ENCODE measurements at places on chromosomes 16 and 17.

DNA sequence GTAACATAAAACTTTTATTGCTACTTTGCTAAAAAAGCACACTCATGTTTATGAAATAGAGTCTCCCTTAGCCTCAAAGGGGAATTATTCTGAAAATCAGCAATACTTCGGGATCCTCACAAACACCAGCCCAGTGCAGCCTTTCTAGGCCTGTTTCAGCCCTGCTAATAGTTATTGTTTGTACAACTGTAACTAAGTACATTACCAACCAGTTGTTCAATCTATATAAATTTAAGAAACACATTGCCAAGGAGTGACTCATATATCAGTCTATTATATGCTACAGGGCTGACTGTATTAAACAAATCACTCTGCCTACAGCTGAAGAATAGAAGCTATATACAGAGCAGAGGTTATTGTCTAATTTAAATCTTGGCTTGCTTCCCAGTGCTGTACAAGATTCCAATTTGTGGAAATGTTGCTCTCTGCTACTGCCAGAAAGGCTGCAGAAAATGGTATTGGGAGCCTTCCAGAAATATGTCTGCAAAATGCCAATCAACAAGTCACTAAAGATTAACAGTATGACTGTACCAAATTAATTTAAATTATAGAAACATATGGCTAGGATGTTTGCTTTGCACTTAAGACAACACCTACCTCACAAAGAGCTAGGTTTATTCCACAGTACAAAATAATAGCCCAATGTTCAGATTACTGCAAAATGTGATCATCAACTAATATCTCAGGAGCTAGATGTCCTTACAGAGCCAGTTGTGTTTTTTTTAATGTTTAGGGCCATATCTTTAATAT lies 49.7 kb downstream of the TOX3 start:
- no peak for DNase-seq

DNA sequence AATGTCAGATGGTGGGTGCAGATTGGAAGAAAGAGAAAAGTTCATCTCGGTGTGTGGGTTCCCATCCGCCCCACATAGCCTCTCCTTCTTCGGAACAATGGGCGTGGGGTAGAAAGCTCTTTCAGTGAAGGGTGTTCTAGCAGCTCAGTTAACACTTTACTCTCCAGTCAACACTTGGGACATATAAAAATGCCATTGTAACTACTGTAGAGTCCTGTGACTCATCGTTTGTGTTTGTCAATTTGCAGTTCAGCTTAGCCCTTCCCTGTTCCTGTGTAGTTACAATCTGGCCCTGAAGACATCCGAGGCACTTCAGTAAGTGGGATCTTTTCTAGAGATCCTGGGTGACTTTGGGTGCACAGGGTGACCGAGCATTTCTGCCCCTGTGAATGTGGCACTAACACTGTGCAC lies 11.5 kb upstream of the CLEC18C start:
- DNase-seq: no peak

DNA sequence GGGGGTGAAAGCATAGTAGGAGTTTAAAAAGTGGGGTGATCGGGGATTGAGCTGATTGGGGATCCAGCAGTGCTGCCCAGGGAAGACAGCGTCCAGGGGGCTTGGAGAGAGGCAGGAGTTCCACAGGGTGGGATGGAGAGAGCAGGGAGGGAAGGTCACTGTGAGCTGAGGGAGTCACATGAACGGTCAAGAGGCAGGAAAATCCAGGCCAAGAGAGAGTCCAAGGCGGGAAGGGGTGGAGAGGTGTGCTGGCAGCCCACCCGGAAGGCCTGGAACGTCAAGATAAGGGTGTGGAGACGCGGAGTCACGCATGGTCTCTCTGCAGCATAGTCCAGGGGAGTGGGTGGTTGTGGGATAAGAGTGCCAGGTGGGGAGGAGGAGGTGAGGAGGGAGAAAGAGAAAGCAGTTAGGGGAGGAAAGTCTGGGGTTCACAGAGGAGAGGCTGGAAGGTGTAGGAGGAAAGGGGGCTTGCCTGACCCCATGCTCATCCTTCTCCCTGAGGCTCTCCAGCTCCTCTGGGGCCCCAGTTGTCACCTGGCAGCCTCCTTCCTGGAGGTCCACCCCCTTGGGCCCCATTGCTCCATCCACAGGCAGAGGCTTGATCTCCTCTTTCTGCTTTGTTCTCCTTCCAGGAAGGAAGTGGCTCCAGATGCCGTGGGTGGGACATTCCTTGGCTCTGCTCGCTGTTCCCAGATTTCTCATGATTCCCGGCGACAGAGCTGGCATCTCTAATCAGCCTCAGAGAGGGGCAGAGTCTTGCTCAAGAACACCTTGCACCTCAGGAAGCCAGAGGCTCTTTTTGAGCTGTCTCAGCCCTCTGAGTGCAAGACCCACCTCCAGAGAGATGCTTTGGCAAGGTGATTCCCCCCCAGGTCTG lies 28.7 kb downstream of the CCR7 start:
- no peak for DNase-seq

GRCh38 chr16:2971985-2972784 lies 3.0 kb downstream of the PAQR4 start:
- no peak for DNase-seq

- DNase-seq: no peak
Observed at GRCh38 chr17:76585033-76585648, 519 bp downstream of the ST6GALNAC2 start.

GRCh38 chr17:55561316-55561972 lies 50.2 kb upstream of the SMIM36 start:
- DNase-seq: no peak

DNA sequence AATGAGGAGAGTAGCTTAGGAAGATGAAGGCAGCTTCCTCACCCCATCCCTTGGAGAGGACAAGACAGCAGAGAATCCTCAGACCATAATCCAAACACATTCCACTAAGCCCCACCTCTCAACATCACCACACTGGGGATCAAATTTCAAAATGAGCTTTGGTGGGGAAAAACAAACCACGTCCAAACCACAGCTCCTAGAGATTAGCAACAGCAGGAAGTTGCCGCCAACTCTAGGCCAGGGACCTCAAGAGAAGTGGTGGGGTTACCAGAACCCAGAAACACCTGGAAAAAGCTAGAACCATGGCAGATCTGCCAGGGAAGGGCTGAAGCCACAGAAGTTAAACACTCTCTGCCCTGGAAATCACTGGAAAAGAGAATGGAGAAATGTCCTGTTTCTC lies 571.6 kb downstream of the HS3ST4 start:
- DNase-seq: no peak

GRCh38 chr17:68578236-68578635 lies 22.9 kb downstream of the FAM20A start:
- no peak for DNase-seq

DNA sequence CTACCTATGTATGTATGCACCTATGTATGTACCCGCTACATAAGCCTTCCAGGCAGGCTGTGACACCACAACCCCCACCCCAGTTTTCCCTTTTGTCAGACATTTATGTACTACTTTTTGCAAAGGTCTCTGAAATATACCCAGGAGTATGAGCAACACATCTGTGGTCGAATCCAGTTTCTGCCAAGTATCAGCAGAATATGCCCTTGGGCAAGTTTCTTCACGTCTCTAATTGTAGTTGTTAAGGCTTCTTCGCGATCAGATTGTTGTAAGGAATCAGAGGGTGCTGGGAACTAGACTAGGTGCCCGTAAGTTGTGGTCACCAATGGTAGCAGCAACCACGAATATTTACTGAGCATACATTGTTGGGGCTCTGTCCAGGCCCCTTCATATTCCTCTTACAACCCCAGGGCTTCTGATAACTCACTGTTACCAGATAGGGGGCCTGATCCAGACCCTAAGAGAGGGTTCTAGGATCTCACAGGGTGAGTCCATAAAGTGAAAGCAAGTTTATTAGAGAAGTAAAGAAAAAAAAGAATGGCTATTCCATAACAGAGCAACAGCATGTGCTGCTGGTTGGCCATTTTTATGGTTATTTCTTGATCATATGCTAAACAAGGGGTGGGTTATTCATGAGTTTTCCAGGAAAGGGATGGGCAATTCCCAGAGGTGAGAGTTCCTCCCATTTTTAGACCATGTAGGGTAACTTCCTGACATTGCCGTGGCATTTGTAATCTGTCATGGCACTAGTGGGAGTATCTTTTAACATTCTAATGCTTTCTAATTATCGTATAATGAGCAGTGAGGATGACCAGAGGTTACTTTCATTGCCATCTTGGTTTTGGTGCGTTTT lies 16.6 kb downstream of the NUDT7 start:
- DNase-seq: no peak

GRCh38 chr17:811051-811784 lies 29.1 kb downstream of the MRM3 start:
- no peak for DNase-seq

- DNase-seq: peak; percentile 45
Observed at GRCh38 chr17:74454197-74455024, 12.0 kb upstream of the CD300A start.

- no peak for DNase-seq
Observed at GRCh38 chr16:87593710-87594258, 8.5 kb upstream of the JPH3 start.

DNA sequence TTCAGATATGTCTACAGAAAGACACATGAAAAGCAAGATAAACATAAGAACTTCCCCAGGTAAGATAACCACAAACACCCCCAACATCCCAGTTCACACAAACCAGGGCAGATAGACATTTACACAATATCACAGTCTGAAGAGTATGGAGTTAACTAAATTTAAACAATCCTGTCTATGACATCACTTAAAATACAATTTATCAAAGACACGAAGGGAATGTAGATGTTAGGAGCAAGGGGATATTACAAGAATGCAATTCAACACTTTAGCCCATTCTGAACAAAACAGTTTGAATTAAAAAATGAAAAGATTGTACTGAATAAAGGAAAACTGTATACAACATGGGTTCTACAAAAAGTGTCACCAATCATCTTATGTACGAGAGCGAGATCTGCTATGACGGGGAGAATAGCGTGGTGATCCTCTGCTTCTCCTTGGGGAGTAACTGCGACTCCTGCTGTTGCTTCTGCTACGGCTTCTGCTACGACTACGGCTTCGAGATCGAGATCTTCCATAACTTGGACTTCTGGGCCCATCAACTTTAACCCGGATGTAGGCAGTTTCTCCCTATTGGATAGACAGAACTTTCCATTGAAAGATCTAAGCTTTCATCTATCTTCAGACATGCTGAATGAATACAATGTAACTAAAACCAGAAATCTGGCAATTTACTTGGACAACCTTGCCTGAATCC lies 1.9 kb downstream of the SRSF1 start:
- no peak for DNase-seq

DNA sequence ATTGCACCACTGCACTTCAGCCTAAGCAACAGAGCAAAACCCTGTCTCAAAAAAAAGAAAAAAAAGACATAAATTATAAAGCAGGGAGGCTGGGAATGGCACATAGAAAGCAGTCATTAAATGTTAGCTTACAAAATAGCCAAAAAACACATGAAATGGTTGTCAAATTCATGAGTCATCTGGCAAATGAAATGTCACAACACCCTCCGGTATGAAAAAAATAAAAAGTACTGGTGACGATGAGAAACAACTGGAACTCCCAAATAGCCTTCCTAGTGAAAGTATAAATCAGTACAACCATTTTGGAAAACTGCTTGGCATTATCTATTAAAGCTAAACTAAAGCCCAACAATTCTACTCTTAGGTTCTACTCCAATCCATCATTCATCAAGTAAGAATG lies 3.5 kb upstream of the KATNB1 start:
- DNase-seq: no peak

- DNase-seq: no peak
Observed at GRCh38 chr17:4525691-4526397, 27.2 kb downstream of the SPNS2 start.

GRCh38 chr17:55576237-55576995 lies 65.2 kb upstream of the SMIM36 start:
- DNase-seq: no peak

GRCh38 chr17:77670173-77670572 lies 288.3 kb upstream of the TNRC6C start:
- no peak for DNase-seq

DNA sequence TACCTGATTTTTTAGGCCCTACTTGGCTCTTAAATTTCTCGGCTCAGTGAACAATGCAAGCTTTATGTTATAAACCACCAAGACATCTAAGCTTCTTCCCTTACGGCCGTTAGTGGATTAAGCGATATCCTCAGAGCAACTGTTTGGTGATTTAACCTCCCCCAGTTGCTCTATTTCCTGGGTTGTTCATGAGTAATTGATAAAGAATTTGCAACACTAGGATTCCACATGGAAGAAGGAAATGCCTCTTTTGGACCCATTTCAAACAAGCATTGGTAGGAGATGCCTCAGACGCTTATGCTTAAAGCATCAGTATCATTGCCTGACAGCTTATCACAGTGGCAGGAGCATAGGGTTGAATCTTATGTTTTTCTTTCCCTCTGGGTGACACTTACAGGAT lies 65.3 kb downstream of the RBFOX1 start:
- no peak for DNase-seq

GRCh38 chr16:49581630-49582298 lies 208.2 kb downstream of the C16orf78 start:
- no peak for DNase-seq

DNA sequence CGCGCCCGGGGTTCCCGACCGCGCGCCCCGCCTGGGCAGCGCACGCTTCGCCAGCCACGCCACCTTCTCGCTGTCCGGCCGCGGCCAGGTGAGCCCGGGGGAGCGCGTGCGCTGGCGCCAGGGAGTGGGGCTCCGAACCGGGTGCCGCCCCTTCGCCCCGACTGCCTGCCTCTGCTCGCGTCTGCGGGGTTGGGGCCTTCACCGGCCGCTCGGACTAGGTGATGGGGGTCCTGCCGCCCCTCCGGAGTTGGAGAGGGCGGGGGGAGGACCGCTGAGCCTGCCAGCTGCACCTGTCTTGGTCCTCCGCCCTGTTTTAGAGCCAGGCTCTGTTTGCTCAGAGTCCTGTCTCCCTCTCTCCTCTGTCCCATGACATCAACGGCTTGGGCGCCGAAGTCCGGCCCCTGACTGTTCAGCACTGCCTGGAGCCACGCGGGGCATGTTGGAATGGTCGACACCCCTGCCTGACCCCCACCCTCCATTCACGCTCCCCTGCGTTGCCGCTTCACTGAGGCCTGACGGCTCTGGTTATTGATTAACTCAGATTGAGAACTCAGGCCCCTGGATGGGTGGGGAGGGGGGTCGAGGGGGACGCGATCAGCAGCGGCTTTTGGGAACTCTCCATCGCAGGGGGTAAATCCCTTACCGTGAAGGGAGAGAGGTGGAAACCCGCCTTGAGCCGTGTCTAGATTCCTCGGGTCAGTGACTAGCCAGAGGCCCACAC lies 748 bp downstream of the SMTNL2 start:
- DNase-seq: no peak

Measured in T-helper 17 cell (primary cell).